ENCODE measurements at places on chromosomes 12 and 14.

DNA sequence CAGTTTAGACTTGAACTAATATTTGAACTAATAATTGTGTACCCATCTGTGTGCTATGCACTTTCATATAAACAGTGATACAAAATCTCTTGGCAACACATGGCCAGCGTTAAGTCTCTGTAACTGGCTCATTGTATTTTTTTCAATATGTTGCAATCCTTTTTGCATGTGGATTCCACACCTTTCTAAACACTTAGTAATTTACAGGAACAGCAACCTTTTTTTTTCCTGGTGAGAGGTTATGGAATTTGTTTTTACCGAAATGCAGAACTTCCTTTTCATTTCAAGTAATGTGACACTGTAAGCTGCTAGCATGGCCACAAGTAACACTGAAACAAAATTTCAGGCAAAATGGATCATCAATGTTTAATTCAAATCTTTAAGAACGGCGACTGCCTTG is 45.4 kb upstream of the EPS8 start:
- no peak for DNase-seq

- peak; percentile 45 for DNase-seq
These were observed 2.3 kb upstream of the GARIN2 start for GRCh38 chr14:67186789-67187584.

DNA sequence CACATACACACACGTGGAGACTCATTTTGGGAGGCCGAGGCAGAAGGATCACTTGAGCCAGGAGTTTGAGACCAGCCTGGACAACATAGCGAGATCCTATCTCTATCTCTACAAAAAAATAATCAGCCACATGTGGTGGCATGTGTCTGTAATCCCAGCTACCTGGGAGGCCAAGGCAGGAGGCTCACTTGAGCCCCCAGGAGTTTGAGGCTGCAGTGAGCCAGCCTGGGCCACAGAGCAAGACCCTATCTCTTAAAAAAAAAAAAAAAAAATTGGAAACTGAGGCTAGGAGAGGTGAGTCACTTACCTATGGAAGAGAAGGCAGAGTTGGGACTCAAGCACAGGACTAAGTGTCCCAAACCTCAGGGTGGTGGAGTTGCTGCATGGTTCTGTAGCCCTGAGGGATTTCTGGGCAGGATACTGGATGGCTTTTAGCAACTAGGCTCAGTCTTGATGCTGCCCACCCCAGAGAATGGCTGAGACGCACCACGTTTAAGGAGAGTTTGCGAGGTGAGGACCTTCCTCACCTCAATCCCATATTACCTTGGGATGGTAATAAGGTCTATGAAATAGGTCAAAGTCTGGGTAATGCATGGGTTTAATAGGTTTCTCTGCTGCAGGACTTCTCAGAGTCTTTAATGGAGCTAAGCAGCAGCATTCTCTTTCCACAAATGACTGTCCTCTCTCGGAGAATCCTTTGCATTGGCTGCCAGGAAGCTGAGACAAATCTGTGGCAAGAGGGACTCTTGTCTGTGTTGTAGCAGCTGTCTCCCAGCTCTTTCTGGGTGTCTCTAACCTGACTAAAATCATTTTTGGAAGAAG is 35.6 kb downstream of the SH2B3 start:
- no peak for DNase-seq

DNA sequence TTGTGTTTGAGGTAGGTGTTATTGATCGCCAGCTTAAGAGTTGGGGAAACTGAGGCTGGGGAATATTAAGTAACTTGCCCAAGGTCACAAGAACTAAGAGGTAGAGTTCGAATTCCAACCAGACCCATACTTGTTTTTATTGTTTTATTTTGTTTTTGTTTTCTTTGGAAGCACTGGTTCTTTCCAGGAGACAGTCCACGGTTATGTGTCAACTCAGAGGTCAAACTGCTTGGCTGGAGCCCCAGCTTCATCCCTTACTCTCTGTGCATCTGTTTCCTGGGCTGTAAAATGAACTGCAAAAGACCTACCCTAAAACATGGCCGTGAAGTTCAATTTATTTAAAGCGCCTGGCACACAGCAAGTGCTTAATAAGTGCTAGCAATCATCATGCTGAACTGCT is 74.4 kb upstream of the MAP1LC3B2 start:
- DNase-seq: no peak

DNA sequence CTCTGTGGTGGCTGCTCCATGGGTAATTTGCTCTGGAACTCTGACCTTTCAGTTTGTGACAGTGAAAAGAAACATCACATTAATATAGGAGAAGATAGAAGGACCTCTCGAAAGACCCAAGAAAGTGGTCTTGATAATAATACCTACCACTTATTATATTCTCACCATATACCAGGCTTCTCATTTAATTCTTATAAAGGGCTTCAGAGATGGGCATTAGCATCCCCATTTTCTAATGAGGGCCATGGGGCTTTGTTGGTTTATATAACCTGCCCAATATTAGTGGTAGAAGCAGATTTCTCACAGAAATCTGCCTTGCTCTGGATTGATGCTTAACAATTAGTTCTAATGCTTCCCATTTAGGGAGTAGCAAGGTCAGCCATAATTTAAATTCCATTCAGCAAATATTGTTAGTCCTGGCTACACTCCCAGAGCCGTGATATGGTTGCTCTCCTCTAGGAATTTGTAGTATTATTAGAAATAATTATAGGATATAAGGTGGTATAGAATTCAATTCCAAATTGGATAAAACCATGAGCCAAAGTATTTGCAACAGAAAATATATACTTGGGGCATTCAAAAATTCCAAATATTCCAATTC is 7.4 kb upstream of the AMIGO2 start:
- no peak for DNase-seq

DNA sequence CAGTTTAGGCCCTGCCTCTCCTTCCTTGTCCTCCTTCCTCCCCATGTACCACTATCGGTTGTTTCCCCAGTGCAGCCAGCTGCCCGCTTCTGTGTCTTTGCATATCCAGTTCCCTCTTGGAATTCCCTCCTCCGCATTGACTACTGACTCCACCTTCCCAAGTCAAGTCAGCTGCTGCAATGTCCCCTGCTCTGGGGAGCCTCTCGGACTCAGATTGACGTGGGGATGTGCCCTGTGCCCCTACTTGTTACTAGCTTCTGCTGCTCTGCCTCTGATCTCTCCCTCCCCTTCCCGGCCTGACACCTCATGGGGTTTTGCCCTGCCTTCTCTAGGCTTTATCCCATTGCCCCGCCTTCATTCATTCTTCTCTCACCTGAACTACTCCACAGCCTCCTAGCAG is 2.1 kb upstream of the CD9 start:
- DNase-seq: no peak

GRCh38 chr14:51860164-51860824 is at the start of gene GNG2:
GNG2 (plus strand) TSS chr14:51860612; CDS start chr14:51950679, 90,067 bp downstream.
- DNase-seq: no peak

DNA sequence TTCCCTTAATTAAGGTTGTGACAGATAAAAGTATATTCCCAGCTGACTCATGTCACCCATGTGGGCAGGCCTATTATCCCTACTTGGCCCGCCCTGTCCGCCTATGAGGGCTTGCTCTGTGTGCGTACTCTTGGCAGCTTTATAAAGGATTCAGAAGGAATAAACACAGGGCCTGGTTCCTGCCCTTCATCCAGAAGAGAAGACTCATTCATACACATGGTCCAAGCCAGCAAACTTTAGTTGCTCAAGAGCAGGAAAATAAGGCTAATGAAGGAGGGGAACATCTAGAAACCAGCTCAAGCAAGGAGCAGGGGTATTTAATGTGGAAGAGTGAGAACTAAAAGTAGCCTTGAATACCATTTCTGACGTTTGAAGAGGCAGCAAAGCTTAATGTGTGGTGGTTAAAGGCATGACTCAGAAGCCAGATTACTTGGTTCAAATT is 141.9 kb downstream of the CRADD start:
- no peak for DNase-seq

Measured in AG09309 (cell line).